ENCODE measurements at places on chromosomes 7 and 10.

- DNase-seq, result peak; percentile 33
Observed at GRCh38 chr7:1027242-1028043, 16.9 kb upstream of the GPR146 start.

GRCh38 chr10:103589074-103589630 lies 95.6 kb downstream of the NEURL1 start:
- DNase-seq, result no peak

DNA sequence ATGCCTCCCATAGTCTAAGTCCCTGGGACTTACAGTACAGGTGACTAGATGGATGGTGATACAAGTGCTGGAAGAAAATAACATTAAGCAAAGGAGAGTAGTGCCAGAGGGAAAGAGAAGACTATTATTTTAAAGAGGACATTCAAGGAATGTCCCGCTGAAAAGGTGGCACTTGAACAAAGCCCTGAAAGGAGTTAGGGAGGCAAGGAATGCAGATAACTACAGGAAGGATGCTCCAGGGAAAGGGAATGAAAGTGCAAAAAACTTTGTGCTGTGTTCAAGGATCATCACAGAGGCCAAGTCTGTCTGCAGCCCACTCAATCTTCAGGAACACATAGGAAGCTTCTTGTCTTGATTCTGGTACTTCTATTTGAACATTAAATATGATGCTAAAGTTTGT lies 14.9 kb downstream of the ANKMY2 start:
- no peak for DNase-seq

GRCh38 chr7:132290021-132290420 lies 286.2 kb downstream of the PLXNA4 start:
- DNase-seq, result no peak

GRCh38 chr10:97584060-97584797 lies at the start of gene HOGA1:
TSS of gene HOGA1 (plus strand) at chr10:97584389. CDS start at chr10:97584704, 315 bp downstream.
- peak; percentile 95 for DNase-seq

GRCh38 chr7:44313621-44314031 lies 11.8 kb downstream of the CAMK2B start:
- DNase-seq, result no peak

- DNase-seq, result peak; percentile 58
Observed at GRCh38 chr10:68301790-68302502, 29.9 kb upstream of the HNRNPH3 start.

DNA sequence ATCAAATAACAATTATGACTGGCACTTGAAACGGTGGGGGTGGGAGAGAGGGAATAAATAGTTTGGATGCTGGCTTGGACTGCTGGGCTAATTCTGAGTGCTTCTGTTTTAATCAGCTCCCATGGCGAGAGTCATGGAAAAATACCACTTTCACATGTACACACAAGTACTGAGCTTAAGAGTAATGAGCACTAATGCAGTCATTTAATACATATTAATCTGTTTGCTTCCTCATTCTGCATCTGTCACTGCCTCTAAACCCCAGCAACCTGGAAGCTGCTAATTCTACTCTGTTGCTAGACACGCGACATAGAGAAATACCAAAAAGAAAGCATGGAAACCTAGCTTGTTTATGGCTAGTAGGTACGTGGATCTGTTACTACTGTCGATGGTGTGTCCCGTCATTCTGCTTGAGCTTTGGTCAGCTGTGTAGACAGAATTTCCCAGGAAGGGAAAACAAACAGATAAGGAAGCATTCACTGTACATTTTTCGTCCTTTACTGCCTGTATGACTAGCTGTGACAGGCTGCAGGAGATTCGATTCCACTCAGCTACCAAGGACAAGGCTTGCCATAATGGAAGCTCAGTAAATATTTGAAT lies 238.8 kb downstream of the BAMBI start:
- no peak for DNase-seq

- no peak for DNase-seq
Observed at GRCh38 chr7:156236936-156237599, 403.5 kb upstream of the RNF32 start.

- DNase-seq, result no peak
Observed at GRCh38 chr10:101114646-101115045, 16.5 kb upstream of the TLX1 start.

GRCh38 chr7:18474944-18475343 lies 20.6 kb upstream of the HDAC9 start:
- no peak for DNase-seq

- DNase-seq, result no peak
Observed at GRCh38 chr7:114860206-114860605, 61.7 kb upstream of the MDFIC start.

- no peak for DNase-seq
Observed at GRCh38 chr10:7424315-7424714, 13.5 kb upstream of the SFMBT2 start.

GRCh38 chr7:153584132-153584531 lies 468.1 kb upstream of the DPP6 start:
- no peak for DNase-seq

- DNase-seq, result no peak
Observed at GRCh38 chr10:6128591-6129251, 39.9 kb downstream of the RBM17 start.

DNA sequence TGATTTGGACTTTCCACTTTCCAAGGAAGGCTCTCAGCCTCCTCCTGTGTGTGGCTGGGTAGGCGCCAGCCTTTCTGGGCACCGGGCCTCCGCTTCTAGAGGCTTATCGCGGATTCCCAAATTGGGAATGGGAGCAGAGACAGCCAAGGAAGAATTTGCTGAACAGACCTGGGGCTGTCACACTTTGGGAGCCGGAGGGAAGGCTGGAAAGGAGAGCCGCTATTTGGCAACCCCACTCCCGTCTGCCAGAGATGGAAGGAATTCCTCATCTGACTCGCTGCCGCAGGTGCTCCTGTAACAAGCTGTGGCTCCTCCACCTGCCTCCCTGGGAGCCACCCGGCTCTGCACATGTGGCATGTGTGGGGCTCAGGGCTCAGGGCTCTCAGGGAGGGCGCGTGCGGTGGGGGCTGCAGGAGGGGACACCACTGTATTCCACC lies 50.8 kb upstream of the ECHDC3 start:
- DNase-seq, result no peak

GRCh38 chr7:1948887-1949680 lies 279.0 kb downstream of the ELFN1 start:
- no peak for DNase-seq

DNA sequence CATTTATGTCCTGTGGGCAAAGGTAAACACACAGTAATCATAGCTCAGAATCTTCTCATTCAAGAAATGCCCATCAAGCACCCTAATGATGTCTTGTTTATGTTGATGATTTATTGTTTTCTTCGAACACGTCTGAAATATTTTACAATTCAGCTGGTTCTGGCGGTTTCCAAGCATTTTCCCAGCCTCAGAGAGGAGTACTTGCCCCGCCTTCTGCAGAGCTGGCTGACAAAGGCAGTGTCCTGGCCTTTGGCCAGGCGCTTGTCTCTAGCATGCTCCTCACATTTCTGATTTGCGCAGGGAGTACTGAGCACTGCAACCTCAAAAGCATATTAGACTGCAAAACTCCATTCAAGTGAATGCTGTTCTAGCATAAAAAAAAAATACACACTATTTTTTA lies 314.2 kb upstream of the GNAI1 start:
- peak; percentile 31 for DNase-seq

GRCh38 chr10:3780021-3780770 lies 4.8 kb downstream of the KLF6 start:
- DNase-seq, result no peak

GRCh38 chr10:21675157-21675796 lies 141.2 kb downstream of the MLLT10 start:
- DNase-seq, result no peak

GRCh38 chr10:125687507-125688185 lies 4.7 kb upstream of the TEX36 start:
- DNase-seq, result no peak

GRCh38 chr7:69994886-69995542 lies 396.7 kb downstream of the AUTS2 start:
- DNase-seq, result no peak

DNA sequence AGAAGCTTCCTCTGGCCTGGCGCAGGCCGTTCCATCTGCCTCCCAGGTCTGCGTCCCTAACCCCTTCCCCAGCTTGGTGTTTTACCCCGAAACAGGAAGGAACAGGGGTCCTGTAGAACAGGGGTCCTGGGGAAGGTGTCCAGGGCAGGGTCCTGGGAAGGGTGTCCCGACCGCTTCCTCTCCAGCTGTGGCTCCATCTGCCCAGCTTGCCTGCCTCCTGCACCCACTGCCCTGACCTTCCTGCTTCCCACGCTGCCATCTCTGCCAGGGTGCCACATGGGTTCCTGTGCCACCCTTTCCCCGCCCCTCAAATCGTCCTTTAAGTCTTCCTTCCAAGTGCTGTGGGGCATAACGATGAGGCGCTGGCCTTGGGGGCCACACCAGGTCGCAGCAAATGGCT lies 32.4 kb downstream of the WDR86 start:
- no peak for DNase-seq

- no peak for DNase-seq
Observed at GRCh38 chr10:519716-520401, 169.6 kb downstream of the DIP2C start.

GRCh38 chr7:130628901-130629300 lies 39.6 kb downstream of the COPG2 start:
- no peak for DNase-seq

DNA sequence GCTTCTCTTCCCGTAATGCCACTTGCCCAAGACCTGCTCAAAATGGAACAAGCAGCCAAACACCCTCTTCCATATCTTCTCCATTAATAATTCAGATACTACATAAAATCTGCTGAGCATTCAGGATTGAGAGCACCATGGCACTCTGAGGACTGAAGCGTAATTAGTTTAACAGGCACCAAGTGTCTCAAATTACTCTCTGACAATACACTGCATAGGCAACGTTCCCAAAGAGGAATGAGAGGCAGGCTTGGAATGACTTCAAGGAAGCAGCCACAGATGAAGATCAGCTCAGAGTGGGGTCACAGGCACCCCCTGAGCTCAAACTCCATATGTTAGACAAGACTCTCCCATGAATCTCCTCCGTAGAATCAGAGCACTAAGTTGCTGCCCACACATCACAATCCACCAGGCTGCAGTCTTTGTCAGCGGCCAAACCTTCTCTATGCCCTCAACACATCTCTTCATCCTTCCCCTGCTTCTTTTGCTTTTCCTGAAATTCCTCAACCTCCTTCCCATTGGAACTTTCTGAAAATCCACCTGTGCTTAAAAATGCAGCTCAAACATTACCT lies 4.7 kb upstream of the ABLIM1 start:
- no peak for DNase-seq

- DNase-seq, result no peak
Observed at GRCh38 chr7:156731651-156732050, 91.1 kb downstream of the RNF32 start.

GRCh38 chr10:84706875-84707274 lies 378.5 kb downstream of the CCSER2 start:
- peak; percentile 12 for DNase-seq

DNA sequence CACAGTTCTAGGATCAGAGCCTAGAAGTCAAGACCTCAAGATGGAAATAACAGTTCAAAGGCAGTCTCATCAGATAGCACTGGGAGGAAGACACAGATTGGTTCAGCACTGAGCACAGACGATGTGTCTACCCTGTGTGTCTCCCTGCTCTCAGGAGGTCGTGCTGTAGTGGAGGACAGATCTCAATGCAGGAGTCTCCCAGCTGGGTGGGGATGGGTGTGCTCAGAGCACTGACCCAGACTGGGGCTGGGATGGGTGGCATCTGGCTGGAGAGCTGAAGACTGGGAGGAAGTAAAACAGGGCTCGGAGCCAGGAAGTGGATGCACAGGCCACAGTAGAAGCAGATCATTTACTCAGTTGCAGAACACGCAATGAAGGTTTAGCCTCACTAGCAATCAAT lies 69.5 kb upstream of the GDF10 start:
- DNase-seq, result no peak

DNA sequence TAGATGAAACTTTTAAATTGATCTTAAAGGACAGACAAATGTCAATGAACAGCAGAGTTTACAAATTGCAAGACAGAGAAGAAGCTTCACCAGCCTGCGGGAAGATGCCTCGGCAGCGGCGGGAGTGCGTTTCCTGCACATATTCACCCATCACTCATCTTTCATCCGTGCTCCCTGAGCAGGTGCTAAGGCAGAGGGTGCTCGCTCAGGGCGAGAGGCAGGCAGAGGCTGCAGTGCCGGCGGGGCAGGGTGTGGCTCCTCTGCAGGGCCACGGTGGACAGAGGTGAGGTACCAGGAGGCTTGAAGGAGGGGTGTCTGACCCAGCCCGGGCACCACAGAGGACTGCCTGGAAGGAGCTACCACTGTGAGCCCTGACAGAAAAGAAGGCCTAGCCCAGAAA lies 155.2 kb upstream of the PPP2R2D start:
- no peak for DNase-seq

DNA sequence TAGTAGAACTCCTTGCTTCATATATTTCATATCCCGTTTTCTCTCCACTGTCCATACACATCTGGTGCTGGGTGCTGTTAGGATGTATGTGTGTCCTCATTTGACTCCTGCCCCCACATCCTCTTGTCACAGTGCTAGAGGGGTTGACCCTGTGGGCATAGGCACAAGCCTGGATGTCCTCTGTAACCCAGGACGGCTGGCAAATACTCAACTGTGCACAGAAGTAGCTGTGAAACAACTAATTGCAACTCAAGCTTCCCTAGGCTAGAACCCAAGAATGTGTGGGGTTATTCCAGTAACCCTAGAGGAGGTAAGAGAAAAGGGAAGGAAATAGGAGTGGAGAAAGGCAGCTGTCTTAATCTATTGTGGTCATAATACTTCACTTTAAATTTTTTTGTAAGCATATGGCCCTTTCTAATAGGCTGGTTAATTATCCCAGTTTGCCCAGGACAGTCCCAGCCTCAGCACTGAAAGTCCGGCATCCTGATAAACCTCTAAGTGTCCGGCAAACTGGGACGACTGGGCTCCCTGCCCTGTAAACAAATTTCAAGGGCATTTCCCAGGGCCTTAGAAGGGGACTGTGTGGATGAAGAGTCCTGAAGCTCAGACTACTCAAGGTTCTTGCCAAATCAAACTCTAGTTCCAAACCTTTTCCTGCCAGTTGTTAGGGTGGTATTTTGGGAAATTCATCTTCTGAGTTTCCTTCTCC lies 283.2 kb upstream of the CELF2 start:
- DNase-seq, result no peak

GRCh38 chr7:116952635-116953371 lies 498 bp upstream of the ST7 start:
- no peak for DNase-seq

DNA sequence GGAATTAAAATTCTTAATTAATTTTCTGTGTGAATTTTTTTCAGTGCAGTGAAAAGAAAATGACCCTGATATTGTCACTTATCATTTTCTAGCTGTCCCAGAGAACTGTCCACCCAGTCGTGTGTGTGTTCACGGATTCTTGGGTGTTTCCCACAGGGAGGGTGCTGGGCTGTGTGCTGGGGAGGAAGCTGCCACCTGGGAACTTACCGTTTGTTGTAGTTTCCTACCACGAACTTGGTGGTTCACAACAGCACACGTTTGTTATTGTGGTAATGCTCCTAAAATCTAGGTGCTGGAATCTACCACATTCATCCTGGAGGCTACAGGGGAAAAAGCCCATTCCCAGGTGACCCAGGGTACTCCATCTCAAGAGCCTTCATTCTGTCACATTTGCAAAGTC lies 276.1 kb downstream of the GLRX3 start:
- no peak for DNase-seq
